ENCODE measurements at places on chromosomes 7 and 10.

- peak; percentile 26 for DNase-seq
Observed at GRCh38 chr7:106693677-106694353, 32.9 kb upstream of the CCDC71L start.

DNA sequence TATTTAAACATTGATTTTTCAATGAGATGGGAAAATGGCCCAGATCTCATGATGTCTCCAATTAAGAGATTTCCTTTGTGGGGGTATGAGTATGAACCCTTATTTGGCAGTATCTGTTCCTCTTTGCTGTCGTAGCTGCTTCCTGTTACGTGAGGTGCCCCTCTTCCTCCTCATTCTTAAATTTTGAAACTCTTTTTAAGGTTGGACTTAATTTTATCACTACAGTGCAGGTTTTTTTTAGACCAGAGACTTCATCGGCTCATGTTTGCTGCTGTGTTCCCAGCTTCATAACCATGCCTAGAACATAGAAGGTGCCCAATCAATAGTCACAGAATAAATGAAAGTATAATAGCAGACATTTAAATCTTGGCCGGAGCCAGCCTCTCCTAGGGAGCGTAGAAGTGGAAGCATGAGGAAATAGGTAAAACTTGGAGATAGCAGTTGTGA is 2.4 kb downstream of the MIOS start:
- DNase-seq: peak; percentile 76

- DNase-seq: no peak
Observed at GRCh38 chr7:14414274-14414986, 425.0 kb upstream of the ETV1 start.

GRCh38 chr7:106679153-106679931 is 18.4 kb upstream of the CCDC71L start:
- DNase-seq: peak; percentile 80
